Colonic mucosa (tissue), 4 donors: ENCODE measurements at places on chromosomes 5 and 9. TPM values are rescaled to one million over a fixed set of nuclear protein-coding genes. Genes with fewer than 3 reads are reported as not detected.

SPOCK1 gene
- 8.5 TPM for total RNA-seq

GABRA6 gene
- not detected for total RNA-seq

FBXO10 gene
- 2.9 TPM for total RNA-seq

PKD2L2 gene
- not detected for total RNA-seq

FST gene
- total RNA-seq: 3.2 TPM

EIF4E1B gene
- total RNA-seq: not detected

RPL37 gene
- total RNA-seq: 867 TPM

PIP5KL1 gene
- 0.85 TPM for total RNA-seq

ABLIM3 gene
- total RNA-seq: 4.1 TPM

RASGEF1C gene
- 0.85 TPM for total RNA-seq

NOL6 gene
- total RNA-seq: 29.3 TPM

SLC6A7 gene
- total RNA-seq: 24.9 TPM

SSBP2 gene
- total RNA-seq: 28.0 TPM

TAF11L10 gene
- not detected for total RNA-seq

- no peak within 1 kb of the TSS for H3K27ac ChIP-seq
- no peaks in the 10 kb centered on the region for H3K4me1 ChIP-seq
- no peaks in the 10 kb centered on the region for H3K36me3 ChIP-seq
- H3K4me3 ChIP-seq: peak within 1 kb of the TSS; percentile 23
- peaks cover 26% of the 10 kb centered on the region for H3K27me3 ChIP-seq
Measured at GRCh38 chr9:119368681-119369581, at the start of gene BRINP1. Gene BRINP1, minus strand, starts transcription at chr9:119369435. Its CDS starts 56,080 bp downstream, at chr9:119313355.

DNA sequence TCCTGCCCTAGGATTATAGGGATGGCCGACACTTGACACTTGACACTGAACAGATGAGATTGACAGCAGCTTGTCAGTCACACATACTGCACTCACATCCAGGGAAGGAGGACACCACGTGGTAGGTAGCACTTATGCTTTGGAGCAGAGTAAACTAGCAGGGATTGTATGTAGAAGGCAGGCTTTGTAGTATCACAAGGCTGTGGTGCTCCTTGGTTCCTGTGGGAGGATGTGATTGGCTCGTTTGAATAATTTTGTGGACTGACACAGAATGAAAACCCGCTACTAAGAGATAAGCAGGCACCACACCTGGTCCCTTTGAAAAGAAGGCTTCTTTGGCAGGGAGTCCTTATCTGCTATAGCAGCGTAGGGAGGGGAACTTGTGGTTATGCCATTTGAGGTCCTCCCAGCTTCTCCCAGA is 63.6 kb upstream of the IL12B start:
- H3K4me1 ChIP-seq: no peaks in the 10 kb centered on the region
- no peak overlapping the region for H3K4me3 ChIP-seq
- H3K27me3 ChIP-seq: no peaks in the 10 kb centered on the region
- DNase-seq: no peak

- no peaks in the 10 kb centered on the region for H3K27me3 ChIP-seq
- H3K4me3 ChIP-seq: no peak overlapping the region
- no peaks in the 10 kb centered on the region for H3K36me3 ChIP-seq
- H3K27ac ChIP-seq: no peak overlapping the region
- no peak for DNase-seq
- H3K4me1 ChIP-seq: no peaks in the 10 kb centered on the region
Measured at GRCh38 chr5:82772281-82772680, 304.9 kb downstream of the TMEM167A start.

GRCh38 chr5:145925353-145925752 is 11.0 kb upstream of the SH3RF2 start:
- DNase-seq: no peak
- H3K4me3 ChIP-seq: no peak overlapping the region
- H3K36me3 ChIP-seq: no peaks in the 10 kb centered on the region
- no peak overlapping the region for H3K27ac ChIP-seq

- H3K4me1 ChIP-seq: no peaks in the 10 kb centered on the region
- H3K4me3 ChIP-seq: no peak overlapping the region
- DNase-seq: no peak
- no peaks in the 10 kb centered on the region for H3K36me3 ChIP-seq
- no peak overlapping the region for H3K27ac ChIP-seq
- no peaks in the 10 kb centered on the region for H3K27me3 ChIP-seq
Measured at GRCh38 chr5:127826011-127826410, 122.8 kb downstream of the CCDC192 start.

GRCh38 chr5:138775034-138775433 is 21.8 kb downstream of the CTNNA1 start:
- H3K36me3 ChIP-seq: no peaks in the 10 kb centered on the region
- no peaks in the 10 kb centered on the region for H3K4me1 ChIP-seq
- no peak overlapping the region for H3K4me3 ChIP-seq
- H3K27me3 ChIP-seq: no peaks in the 10 kb centered on the region
- DNase-seq: no peak
- H3K27ac ChIP-seq: no peak overlapping the region

GRCh38 chr9:82488313-82489200 is 500.0 kb downstream of the SPATA31D1 start:
- H3K27me3 ChIP-seq: no peaks in the 10 kb centered on the region
- no peak overlapping the region for H3K27ac ChIP-seq
- H3K4me1 ChIP-seq: no peaks in the 10 kb centered on the region

- peak; percentile 67 for DNase-seq
- peaks cover 6% of the 10 kb centered on the region for H3K4me1 ChIP-seq
- H3K27me3 ChIP-seq: no peaks in the 10 kb centered on the region
- H3K36me3 ChIP-seq: no peaks in the 10 kb centered on the region
- H3K4me3 ChIP-seq: no peak overlapping the region
Measured at GRCh38 chr5:111774525-111774924, 17.5 kb upstream of the NREP start.

DNA sequence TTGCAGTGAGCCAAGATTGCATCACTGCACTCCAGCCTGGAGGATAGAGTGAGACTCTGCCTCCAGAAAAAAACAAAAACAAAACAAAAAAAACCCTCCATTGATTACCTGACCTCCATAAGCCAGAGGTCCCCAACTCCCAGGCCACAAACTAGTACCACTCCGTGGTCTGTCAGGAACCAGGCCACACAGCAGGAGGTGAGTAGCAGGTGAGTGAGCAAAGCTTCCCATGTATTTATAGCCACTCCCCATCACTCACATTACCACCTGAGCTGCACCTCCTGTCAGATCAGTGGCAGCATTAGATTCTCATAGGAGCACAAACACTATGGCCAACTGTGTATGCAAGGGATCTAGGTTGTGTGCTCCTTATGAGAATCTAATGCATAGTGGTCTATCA is 13.7 kb upstream of the BTF3 start:
- H3K4me3 ChIP-seq: no peak overlapping the region
- H3K27ac ChIP-seq: no peak overlapping the region
- H3K4me1 ChIP-seq: no peaks in the 10 kb centered on the region

DNA sequence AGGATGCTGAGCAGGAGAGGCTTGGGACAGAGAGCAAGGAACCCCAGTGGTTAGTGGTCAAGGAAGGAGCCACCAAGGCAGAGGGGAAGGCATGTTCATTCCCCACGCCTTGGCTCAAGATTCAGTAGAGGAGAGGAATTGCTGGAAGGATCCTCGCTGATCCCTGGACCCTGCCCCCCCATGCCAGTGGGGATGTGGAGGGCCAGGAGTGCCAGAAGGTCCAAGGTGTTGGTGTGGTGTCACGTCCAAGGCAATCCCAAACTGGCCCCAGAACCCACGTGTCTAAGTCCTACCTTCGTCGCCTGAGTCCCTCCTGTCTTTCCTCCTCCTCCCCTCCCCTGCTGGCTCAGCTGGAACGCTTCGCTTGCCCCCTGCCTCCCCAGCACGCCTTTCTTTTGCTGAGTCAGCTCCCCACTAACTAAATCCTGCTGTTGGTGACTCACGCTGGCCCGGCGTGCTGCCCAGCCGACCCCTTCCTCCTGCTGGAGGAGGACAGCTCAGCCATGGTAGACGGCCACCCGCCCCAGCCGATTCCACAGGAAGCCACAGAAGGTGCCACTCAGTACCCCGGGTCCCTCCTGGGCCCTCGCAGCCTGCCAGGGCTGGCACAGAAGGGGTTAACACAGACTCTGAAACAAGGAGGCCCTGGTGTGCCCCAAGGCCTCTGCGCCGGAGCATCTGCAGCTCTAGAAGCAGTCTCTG is 37.6 kb upstream of the ORM1 start:
- no peak overlapping the region for H3K27ac ChIP-seq
- H3K27me3 ChIP-seq: no peaks in the 10 kb centered on the region
- no peak for DNase-seq
- no peaks in the 10 kb centered on the region for H3K36me3 ChIP-seq
- H3K4me3 ChIP-seq: no peak overlapping the region

GRCh38 chr5:140093179-140093578 is 20.7 kb upstream of the PURA start:
- no peak overlapping the region for H3K27ac ChIP-seq
- no peak overlapping the region for H3K4me3 ChIP-seq
- no peaks in the 10 kb centered on the region for H3K27me3 ChIP-seq

GRCh38 chr9:87614397-87614796 is 111.5 kb upstream of the CTSL start:
- H3K4me3 ChIP-seq: no peak overlapping the region
- H3K36me3 ChIP-seq: no peaks in the 10 kb centered on the region
- no peak for DNase-seq
- no peaks in the 10 kb centered on the region for H3K4me1 ChIP-seq
- no peak overlapping the region for H3K27ac ChIP-seq
- no peaks in the 10 kb centered on the region for H3K27me3 ChIP-seq

- H3K4me3 ChIP-seq: no peak overlapping the region
- H3K27ac ChIP-seq: no peak overlapping the region
- H3K27me3 ChIP-seq: no peaks in the 10 kb centered on the region
- H3K4me1 ChIP-seq: no peaks in the 10 kb centered on the region
- DNase-seq: no peak
Measured at GRCh38 chr5:160451281-160451680, 29.6 kb downstream of the PTTG1 start.

DNA sequence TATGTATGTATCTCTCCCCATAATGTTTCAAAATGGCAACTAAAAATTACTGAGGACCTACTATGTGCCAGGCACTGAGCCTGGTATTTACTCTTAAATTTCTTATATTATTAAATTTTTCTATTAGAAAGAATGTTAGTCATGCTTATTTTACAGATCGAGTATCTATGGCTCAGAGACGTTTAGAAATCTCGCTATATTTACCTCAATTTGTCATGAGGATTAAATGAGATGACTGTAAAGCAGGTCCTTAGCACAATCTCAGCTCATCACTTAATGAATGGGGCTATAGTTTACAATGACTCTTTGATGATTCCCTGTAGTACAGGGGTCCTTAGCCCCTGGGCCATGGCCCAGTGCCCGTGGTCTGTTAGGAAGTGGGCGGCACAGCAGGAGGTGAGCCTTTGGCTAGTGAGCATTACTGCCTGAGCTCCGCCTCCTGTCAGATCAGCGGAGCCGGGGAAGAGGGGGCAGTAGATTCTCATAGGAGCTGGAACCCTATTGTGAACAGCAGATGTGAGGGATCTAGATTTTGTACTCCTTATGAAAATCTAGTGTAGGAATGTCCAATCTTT is 15.5 kb downstream of the ENC1 start:
- DNase-seq: no peak
- H3K4me3 ChIP-seq: no peak overlapping the region
- no peaks in the 10 kb centered on the region for H3K36me3 ChIP-seq
- no peaks in the 10 kb centered on the region for H3K27me3 ChIP-seq
- no peaks in the 10 kb centered on the region for H3K4me1 ChIP-seq

DNA sequence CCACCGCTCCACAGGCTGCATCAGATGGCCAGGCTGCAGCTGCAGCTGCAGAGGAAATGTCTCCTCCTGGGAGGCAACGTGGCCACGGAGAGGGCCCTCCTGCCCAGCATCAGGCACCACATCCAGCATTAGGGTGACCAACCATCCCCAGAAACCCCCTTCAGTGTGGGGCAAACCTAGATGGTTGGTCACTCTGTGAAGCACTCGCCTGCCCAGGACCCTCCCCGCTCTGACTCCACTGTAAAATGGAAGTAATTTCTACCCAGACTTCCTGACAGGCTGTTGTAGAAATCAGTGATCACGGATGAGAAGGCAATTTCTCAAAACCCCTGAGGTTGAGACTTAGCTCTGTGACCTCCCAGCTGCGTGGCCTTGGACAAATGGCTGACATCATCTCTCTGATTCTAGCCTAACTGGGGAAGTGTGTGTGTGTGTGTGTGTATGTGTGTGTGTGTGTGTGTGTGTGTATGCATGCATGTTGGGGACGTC is 31.6 kb downstream of the B4GALT1 start:
- no peak overlapping the region for H3K4me3 ChIP-seq
- no peaks in the 10 kb centered on the region for H3K36me3 ChIP-seq
- no peak overlapping the region for H3K27ac ChIP-seq
- H3K4me1 ChIP-seq: peaks cover 12% of the 10 kb centered on the region
- no peak for DNase-seq

GRCh38 chr5:115551415-115551814 is 6.8 kb upstream of the FEM1C start:
- DNase-seq: peak; percentile 49
- H3K27ac ChIP-seq: no peak overlapping the region
- H3K4me3 ChIP-seq: no peak overlapping the region
- H3K27me3 ChIP-seq: no peaks in the 10 kb centered on the region
- no peaks in the 10 kb centered on the region for H3K36me3 ChIP-seq

GRCh38 chr5:96297290-96297689 is 135.8 kb downstream of the PCSK1 start:
- no peak for DNase-seq
- no peak overlapping the region for H3K4me3 ChIP-seq
- H3K4me1 ChIP-seq: no peaks in the 10 kb centered on the region
- no peak overlapping the region for H3K27ac ChIP-seq
- H3K27me3 ChIP-seq: no peaks in the 10 kb centered on the region

- H3K36me3 ChIP-seq: no peaks in the 10 kb centered on the region
- peaks cover 9% of the 10 kb centered on the region for H3K4me1 ChIP-seq
- no peak for DNase-seq
- no peak overlapping the region for H3K4me3 ChIP-seq
Measured at GRCh38 chr9:93473411-93473810, 20.0 kb upstream of the FAM120AOS start.

GRCh38 chr5:56299212-56299611 is 66.1 kb upstream of the ANKRD55 start:
- H3K4me1 ChIP-seq: no peaks in the 10 kb centered on the region
- no peak overlapping the region for H3K4me3 ChIP-seq
- no peaks in the 10 kb centered on the region for H3K27me3 ChIP-seq
- H3K36me3 ChIP-seq: no peaks in the 10 kb centered on the region
- H3K27ac ChIP-seq: no peak overlapping the region

- no peak overlapping the region for H3K4me3 ChIP-seq
- H3K4me1 ChIP-seq: no peaks in the 10 kb centered on the region
- no peaks in the 10 kb centered on the region for H3K27me3 ChIP-seq
- no peak overlapping the region for H3K27ac ChIP-seq
Measured at GRCh38 chr5:79488058-79488457, 25.9 kb downstream of the HOMER1 start.

DNA sequence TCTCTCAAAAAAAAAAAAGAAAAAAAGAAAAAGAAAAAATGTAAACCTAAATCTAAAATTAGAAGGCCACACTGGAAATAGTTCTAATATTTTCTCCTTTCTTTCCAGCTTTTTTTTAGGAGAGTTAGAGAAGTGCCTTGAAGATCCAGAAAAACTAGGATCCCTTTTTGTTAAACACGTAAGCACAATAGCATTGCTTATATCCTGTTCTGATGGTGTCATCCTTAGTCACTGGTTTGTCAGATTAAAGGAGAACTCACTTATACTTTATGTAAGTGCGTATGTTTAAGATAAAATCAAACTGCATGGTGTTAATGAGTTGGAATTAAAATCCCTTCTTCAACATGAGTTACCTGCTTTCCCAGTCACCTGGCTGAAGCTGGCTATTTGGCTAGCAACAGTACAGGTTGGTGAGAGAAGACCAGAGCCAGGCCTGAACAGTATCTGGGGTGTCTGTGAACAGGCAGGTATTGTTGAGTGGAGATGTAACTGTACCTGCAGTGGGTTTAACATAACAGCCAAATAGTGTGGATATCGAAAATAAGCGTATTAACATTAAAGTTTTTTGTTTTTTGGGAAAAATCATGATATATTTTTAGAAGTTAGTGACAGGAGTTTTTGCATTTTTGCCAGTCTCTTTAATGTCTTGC is 104.7 kb upstream of the OTULINL start:
- no peak for DNase-seq
- H3K4me1 ChIP-seq: no peaks in the 10 kb centered on the region
- no peak overlapping the region for H3K27ac ChIP-seq
